ENCODE measurements at places on chromosomes 2 and 18.

GRCh38 chr2:80086831-80087230 is 217.7 kb downstream of the LRRTM1 start:
- peak; percentile 19 for DNase-seq

- DNase-seq = no peak
Observed at GRCh38 chr2:59339121-59339836, 1098.2 kb upstream of the FANCL start.

DNA sequence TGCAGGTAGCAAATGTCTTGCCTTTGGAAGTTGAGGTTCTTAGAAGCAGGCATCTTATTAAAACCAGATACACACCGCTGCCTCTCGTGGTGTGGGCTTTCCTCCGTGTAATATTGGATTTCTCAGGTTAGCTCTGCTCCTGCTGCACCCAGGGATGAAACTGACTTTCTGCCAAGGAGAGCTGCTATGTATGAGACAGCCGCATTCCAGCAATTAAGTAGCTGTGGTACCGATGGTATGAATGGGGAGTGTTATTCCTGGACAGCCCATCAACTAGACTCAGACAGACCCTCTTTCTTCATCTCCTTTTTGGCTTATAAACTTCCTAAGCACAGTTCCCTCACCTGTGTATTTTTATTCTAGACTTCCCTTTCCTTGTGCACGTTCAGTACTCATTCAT is 6.8 kb upstream of the EHD3 start:
- no peak for DNase-seq

- DNase-seq = no peak
Observed at GRCh38 chr2:241511091-241511741, 2.8 kb upstream of the STK25 start.

DNA sequence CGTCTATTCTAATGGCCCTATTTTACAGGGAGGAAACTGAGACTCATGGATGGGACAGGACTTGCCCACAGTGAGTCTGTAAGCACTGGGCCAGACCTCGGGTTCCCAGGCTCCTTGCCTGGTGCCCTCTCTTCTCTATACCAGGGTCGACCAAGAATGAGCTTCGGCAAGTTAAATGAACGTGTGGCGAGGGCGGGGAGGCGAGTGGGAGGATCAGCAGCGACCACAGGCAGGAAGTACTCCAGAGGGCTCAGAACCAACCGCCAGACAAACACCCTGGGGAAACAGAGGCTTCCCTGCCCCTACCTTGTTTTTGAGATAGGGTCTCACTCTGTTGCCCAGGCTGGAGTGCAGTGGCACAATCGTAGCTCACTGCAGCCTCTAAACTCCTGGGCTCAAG is 177.7 kb upstream of the SMAD2 start:
- DNase-seq = no peak

GRCh38 chr2:219671279-219671678 is 43.8 kb downstream of the SLC4A3 start:
- DNase-seq = no peak

GRCh38 chr2:94947097-94948016 is 76.1 kb downstream of the TEKT4 start:
- DNase-seq = no peak

Measured in ELF-1 (cell line).